Fibroblast of skin of abdomen (primary cell): ENCODE measurements at places on chromosomes 6 and 20.
A peak's percentile ranks its signal among the peaks of the same experiment; 100 is the strongest.

- DNase-seq, result peak; percentile 59
Measured at GRCh38 chr6:119533603-119534279, 184.2 kb upstream of the MAN1A1 start.

- DNase-seq, result no peak
Measured at GRCh38 chr6:160765412-160765811, 63.4 kb downstream of the PLG start.

GRCh38 chr6:141303907-141304306, 828.8 kb upstream of the GJE1 start:
- DNase-seq, result no peak

- no peak for DNase-seq
Measured at GRCh38 chr6:33794910-33795623, 6.1 kb upstream of the LEMD2 start.

DNA sequence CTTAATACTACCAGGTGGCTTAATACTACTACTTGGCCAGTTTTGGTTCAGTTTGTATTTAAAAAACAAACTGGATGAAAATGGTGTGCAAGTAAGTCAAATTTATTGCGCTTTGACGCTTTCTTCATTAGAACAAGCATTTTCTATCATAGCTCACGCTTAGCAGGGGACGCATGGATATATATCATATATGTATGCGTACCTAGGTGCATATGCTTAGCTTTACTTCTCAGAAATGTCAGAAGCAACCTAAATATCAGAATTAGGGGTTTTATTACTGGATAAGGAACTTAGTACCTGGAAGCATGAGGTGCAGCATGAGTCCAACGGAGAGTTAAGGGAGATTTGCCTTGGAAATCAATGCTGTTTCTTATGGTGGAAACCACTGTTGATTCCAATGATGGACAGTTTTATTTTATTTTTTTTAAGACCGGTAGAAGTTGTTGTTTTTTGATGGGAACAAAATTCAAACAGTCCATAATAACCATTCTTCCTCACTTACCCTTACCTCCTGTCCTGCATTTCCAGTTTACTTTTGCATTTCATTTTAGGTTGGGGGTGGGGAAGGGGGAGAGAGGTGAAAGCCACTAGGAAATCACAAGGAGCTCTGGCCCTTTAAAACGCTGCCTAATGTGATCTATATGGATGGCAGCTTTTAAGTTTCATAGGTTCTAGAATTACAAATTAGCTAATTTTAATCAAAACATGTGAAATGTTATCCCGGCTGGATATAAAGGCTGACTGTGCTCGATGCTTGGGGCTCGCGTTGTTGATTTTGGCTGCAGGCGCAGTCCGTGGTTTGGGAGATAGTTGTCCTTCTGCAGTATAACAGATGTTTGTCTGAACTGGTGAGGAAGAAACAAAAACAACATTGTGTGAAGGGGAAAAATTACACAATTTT, 2.1 kb downstream of the SOBP start:
- peak; percentile 55 for DNase-seq

DNA sequence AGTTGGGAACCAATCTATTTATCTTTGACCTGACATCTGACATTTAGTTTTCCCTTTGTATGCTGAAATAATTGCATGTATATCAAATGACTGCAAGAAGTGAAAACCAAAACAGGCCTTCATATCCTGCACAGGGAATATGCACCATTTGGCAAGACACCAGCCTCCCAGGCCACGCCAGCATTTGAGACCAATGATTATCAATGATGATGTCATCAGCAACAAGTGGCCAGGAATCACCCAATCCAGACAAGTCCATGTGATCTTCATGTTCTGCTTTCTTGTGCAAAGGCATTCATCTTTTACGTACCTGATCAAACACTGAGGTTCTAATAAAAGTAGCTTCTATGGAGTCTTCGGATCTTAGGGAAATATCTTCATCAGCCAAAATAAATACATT, 107.4 kb upstream of the TENT5A start:
- DNase-seq, result no peak

DNA sequence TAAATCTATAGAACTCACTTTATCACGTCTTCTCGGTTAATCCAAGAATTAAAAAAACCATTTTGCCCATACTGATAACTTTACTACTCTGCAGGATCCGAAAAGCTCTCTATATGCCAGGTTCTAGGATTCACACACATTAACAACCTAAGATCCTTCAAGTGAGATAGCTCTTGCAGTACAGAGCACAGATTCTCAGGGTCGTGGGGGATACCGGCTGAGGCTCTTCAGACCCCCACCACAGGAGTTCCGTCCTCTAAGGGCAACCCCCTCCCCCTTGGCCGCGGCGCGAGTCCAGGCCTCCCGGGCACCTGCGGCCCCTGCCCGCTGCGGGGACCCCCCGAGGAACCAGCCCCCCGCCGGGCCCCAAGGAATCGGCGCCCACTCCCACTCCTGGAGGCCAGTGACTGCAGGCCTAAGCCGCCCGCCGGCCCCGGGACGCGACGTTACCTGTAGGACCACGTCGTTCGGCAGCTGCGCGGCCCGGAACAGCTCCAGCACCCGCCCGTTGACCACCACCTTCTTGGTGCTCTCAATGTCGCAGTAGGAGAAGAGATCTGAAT, 892 bp downstream of the REPS1 start:
- DNase-seq, result no peak

DNA sequence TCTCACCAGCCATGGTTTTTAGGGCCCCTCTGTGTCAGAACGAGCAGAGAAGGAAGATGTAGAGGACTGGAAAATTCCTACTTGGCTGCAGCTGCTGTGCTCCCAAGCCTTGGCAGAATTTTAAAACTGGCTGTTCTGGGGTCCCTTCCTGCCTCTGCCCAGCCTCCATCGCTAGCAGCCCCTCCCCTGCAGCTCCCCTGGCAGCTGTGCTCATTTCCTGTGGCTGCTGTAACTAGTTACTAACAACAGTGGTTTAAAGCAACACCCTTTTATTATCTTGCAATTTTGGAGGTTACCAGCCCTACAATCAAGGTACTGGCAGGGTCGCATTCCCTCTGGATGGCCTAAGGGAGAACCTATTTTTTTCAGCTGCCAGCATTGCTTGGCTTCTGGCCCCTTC, 3.7 kb upstream of the CST11 start:
- DNase-seq, result no peak

- no peak for DNase-seq
Measured at GRCh38 chr20:59829054-59829785, 104.2 kb downstream of the SYCP2 start.

- no peak for DNase-seq
Measured at GRCh38 chr6:97705568-97705967, 422.6 kb upstream of the MMS22L start.

GRCh38 chr20:32999603-33000250, 4.5 kb downstream of the SUN5 start:
- DNase-seq, result no peak

DNA sequence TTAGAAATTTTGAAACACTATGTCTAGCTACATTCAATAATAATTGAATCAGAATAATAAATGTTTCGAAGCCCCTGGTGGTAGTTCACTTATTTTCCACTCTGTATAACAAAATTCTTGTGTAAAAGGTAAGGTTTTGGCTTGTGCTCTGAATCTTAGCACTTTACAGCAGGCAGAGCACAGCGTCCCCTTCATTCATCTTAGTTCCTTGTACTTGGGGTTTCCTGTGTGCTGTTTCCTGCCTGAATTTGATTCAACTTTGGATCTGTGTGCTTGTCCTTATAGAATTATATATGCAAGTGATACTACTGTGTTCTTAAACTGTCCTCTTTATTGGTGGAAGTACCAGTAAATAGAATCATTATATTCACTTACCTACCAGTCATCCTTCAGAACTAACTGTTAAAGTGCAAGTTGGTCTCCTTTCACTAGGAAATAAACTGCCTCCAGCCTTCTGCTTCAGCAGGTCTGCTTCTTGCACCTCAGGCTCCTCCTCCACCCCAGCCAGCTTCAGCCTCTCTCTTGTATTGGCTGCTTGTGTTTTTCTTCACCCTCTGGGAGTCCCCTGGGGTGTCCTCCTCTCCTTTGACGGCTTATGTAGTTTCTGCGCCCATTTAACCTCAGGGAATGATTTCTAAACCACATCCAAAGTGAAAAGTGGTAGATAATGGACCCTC, 28.8 kb upstream of the TULP4 start:
- peak; percentile 70 for DNase-seq

- no peak for DNase-seq
Measured at GRCh38 chr6:24227556-24227955, 101.5 kb downstream of the NRSN1 start.

GRCh38 chr6:88983532-88983931, 20.1 kb upstream of the RNGTT start:
- peak; percentile 22 for DNase-seq

- peak; percentile 50 for DNase-seq
Measured at GRCh38 chr6:17336425-17336824, 55.3 kb downstream of the RBM24 start.

GRCh38 chr6:106165885-106166485, 79.8 kb downstream of the PRDM1 start:
- peak; percentile 47 for DNase-seq

- peak; percentile 66 for DNase-seq
Measured at GRCh38 chr6:131946404-131946991, 4.7 kb downstream of the CCN2 start.

GRCh38 chr6:100186552-100186951, 192.5 kb upstream of the MCHR2 start:
- DNase-seq, result peak; percentile 50

GRCh38 chr6:119768201-119768600, 418.6 kb upstream of the MAN1A1 start:
- DNase-seq, result no peak

DNA sequence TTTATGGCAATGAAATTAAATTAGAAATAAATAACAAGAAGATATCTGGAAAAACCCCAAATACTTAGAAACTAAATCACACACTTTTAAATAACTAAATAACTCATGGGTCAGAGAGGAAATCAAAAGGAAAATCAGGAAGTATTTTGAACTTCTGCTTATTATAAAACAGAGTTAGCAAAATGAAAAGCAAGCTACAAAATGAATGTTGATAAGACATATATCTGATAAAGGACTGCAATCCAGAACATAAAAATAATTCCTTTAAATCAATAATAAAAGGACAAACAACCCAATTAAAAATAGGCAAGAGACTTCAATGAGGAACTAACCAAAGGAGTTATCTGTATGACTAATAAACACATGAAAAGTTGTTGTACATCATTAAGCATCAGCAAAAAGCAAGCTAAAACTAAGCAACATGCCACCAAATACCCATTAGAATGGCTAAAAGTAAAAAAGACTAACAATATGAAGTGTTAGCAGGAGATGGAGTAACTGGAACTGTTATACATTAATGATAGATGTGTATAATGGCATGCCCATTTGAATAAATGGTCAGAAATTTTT, 38.9 kb upstream of the STMND1 start:
- no peak for DNase-seq

GRCh38 chr6:136290410-136291010, 864 bp upstream of the BCLAF1 start:
- DNase-seq, result peak; percentile 91

- DNase-seq, result no peak
Measured at GRCh38 chr6:168545428-168545827, 104.4 kb downstream of the SMOC2 start.

DNA sequence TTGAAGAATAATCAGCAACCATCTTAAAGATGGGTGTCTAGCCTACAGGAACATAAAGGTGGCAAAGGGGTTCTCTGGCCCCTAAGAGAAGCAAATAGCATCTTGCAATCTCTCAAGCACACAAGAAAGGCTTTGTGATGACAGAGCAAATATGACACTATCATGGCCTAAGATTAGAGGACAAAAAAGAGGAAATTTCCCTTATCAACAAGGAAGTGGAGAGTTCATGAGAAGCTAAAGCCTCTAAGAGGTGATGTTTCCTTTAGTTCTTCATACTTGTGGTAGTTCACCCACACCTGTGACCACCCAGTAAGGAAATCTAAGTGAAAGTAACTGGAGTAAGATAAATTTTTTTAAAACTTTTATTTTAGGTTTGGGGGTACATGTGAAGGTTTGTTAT, 88.4 kb downstream of the OLIG3 start:
- DNase-seq, result no peak

- DNase-seq, result no peak
Measured at GRCh38 chr20:875115-875514, 41.0 kb downstream of the ANGPT4 start.

GRCh38 chr20:49635166-49635565, 67.2 kb upstream of the PTGIS start:
- peak; percentile 40 for DNase-seq

DNA sequence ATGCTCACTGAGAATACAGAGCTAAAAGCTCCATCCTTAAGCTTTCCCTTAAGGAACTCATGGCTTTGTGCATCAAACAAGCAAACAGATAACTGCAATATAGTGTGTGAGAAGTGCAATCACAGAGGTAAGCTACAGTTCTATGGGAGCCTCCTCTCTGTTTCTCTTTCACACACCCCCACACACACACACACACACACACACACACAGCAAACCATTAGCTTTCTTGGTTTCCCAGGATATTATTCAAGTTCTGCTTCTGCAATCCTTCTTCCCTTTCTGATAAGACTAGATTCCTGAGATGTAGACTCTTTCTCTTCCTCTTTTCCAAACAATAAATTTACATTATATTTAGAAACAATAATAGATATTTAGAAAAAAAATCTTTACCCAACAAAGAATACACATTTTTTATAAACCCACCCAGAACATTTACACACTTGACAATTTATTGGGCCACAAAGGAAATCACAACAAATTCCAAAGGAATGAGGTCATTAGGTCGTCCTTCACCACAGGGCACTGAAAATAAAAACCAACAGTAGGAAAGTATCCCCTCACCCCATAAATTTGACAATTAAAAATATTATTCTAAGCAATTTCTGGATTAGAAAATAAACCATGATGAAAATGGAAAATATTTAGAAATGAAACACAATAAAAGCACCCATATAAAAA, 9.3 kb upstream of the GFOD1 start:
- no peak for DNase-seq

DNA sequence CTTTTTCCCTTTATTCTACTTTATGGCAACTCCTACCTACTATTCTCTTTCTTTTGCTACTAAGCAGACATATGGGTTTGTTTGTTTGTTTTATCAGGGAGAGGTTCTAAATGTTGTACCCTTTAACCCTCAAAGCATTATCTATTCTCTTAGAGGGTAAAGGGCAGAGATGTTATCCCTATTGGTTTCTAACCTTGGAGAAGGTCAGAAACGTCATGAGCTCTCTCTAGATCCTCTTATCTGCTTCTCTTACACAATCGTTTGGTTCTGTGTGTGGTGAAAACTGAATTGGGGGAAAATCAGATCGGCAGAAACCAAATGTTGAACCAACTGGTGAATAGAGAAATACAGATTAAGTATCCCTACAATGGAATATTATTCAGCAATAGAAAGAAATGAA, 6.4 kb upstream of the MPC1 start:
- no peak for DNase-seq

- DNase-seq, result peak; percentile 36
Measured at GRCh38 chr6:52063584-52064344, 23.6 kb downstream of the PKHD1 start.

DNA sequence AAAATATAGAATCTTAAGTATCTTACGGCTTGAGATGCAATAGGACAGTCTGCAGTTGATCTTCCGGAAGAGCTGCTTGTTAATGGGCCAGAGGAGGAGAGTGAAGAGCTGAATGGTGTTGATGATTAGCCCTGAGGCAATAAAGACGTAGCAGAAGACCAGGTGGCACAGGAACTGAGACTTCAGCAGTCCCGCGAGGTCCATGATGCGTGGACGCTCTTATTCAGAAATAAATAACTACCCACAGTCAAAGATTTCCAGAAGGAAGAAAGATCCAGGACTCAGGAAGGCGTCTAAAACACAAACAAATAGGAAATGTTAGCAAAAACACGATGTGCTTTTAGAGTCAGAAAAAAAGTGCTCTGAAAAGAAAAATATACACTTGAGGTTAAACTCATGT, 41.9 kb downstream of the AGPAT4 start:
- no peak for DNase-seq

GRCh38 chr20:15487030-15487429, 1086.2 kb downstream of the KIF16B start:
- DNase-seq, result peak; percentile 60
